Right atrium auricular region (tissue), 2 donors: ENCODE measurements at places on chromosomes 16 and 17. TPM values are rescaled to one million over a fixed set of nuclear protein-coding genes. Genes with fewer than 3 reads are reported as not detected.

DNA sequence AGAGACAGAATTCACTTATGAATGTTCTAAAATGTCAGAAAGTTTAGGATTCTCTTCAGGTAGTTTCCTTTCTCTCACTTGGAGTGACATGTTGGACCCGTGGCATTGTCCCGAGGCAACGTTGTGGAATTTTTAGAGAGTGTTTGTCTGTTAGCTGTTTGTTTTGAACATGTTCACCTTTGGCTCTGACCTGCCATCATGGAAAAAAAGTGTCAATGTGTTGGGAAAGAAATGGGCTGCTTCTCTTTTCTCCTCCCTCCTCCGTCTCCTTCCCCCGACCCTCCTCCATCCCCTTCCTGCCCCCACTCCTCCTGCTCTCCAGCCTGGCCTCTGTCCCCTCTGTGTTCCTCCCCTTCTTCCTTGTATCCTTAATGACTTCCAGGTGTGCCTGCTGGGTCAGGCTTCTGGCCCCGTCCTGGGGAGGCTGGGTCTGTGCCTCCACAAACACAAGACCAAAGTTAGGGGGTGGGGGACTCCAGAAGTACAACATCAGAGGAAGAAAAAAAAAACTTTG, 463.1 kb downstream of the MAF start:
- no peak for DNase-seq

The CA10 gene
- total RNA-seq, result not detected

The SLC5A11 gene
- not detected for total RNA-seq

DNA sequence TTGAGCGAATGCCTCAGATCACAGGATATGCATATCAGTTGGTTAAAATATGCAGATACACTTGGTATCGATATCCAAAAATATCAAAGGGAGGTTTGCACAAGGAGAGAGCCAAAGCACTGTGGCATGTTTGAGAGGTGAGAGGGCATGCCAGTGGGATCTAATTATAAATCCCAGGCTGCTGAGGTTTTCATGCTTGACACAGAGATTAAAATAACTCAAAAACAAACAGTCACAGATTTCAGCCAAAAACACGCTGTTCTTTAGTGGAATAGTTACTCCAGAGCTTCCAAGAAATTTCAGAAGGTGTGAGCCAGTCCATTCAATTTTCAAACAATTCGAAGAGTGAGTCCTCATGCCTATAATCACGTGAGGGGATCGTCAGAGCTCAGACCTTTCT, 477.9 kb downstream of the SOX9 start:
- no peak for DNase-seq

GRCh38 chr17:68662037-68662432, 60.9 kb upstream of the FAM20A start:
- no peak for DNase-seq

The SMIM36 gene
- total RNA-seq, result not detected

The ARHGDIG gene
- total RNA-seq, result 5.9 TPM
